ENCODE measurements at places on chromosomes 5 and 9.

- DNase-seq = no peak
Observed at GRCh38 chr5:95743232-95743631, 12.1 kb downstream of the RHOBTB3 start.

DNA sequence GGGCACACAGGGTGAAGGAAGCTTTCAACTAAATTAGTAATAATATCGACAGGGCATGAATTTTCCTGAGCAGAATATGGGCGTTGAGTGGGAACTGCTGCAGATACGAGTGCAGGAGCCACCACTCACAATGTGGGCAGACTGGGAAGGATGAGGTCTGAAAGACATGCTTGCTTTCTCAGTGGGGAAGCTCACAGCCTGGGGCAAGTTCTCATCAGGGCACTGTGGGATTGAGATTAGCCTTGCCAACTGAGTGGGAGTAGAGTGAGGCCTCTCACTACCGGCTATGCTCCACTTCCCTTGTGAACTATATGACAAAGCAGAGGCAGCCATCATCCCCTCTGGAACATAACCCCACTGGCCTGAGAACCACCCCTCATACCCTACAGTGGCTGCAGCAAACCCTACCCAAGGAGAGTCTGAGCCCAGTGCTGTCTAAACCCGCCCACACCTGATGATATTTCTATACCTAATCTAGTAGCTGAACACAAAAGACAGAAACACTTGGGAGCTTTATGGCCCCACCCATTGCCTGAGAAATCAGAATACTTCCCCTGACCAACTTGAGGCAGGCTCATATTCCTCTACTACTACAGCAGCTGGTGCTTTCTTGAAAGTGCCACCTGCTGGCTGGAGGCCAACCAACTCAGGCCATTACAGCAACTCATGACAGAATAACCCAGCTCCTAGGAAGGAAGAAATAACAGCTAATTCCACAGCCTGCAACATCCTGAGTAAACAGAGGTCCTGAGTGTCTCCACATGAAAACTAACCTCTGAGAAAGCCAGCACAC, 173.7 kb upstream of the SPEF2 start:
- DNase-seq = no peak

GRCh38 chr9:89538871-89539270, 41.0 kb upstream of the SEMA4D start:
- no peak for DNase-seq

- no peak for DNase-seq
Observed at GRCh38 chr5:127580731-127581130, 63.3 kb downstream of the PRRC1 start.

- no peak for DNase-seq
Observed at GRCh38 chr9:70390933-70391341, 23.5 kb downstream of the KLF9 start.

GRCh38 chr5:11584017-11584416, 320.2 kb downstream of the CTNND2 start:
- DNase-seq = no peak

- no peak for DNase-seq
Observed at GRCh38 chr5:171525085-171525484, 105.6 kb downstream of the FGF18 start.

GRCh38 chr5:156686796-156687195, 163.3 kb upstream of the PPP1R2B start:
- DNase-seq = no peak

- DNase-seq = no peak
Observed at GRCh38 chr9:123395276-123395688, 39.3 kb downstream of the CRB2 start.

DNA sequence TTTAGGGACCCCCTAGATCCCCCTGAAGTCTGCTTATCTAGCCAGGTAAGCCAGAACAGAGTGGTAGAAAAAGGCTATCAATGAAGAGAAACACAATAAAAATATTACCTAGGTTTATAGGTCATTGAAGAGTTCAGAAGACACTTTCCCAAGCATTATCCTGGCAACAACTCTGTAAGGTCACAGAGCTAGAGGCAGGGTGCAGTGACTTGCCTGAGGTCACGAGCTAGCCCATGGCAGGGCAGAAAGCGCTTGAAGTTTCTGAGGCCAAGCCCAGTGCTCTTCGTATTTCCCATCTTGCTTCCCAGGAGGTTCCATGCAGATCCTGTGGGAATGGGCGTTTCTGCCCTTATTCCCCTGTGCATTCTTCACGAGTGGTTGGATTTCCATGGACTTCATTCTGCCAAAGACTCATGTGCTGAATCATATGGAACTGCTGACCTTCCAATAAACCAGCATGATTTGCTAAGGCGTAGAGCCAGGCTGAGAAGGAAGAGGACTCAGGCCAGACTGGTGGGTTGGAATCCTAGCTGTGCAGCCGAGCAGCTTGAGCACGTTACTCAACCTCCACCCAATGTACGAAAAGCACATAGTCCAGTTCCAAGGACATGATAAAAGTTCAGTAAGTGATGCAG, 22.1 kb downstream of the TRMO start:
- no peak for DNase-seq

DNA sequence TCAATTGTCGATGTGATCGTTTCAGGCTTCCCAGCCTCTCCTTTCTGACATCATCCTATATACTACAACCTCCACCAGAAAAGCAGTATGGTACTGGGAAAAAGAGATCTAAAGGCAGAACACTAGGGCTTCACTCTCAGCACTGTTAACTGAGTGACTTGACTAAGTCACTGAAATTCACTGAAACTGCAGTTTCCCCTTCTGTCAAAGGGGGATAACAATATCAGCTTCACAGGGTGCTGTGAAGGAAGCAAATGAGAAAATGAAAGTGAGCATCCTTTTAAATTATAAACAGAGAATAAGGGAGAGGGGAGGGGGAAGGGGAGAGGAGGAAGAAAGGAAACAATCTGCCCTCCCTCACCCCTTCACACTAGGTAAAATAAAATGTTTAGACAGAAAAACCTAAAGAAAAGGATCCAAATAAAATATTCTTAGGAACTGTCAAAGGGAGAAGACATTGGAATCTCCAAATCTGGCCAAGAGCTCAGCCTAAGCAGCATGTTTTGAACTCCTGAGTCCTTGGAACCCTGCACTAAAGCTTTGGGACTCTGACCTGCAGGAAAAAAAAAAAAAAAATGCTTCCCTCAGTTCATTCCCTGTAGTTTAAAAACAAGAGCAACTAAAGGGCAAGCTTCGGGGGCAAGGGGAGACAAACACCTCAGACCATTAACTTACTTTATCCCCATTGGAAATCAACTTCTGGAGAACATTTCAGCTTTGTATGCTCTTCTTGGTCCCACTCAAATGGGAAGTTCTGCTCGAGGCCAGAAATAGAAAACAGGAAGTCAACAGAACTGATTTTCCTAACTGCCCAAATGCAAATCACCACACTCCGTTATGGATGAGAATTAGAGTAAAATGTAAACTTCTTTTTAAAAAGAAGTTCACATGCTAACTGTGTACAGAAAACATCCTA, 178.3 kb downstream of the DEPDC1B start:
- DNase-seq = no peak

- DNase-seq = no peak
Observed at GRCh38 chr5:9168791-9169556, 376.9 kb downstream of the SEMA5A start.

DNA sequence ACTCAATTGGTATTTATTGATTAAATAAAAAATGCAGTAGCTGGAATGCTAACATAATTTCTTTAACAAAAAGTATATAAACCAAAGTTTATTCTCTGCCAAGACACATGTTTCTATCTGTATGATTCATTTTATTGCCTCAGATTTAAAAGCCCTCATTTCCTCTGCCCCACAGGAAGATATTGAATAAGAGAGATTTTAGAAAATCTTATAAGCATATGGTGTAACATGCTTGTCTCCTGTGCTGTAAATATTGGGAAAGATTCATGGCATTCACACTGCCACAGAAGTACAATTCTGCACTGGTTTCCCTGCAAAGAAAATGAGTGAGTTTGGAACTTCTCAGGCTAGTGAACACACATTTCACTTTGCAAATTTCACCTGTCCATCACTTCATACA, 134.9 kb upstream of the FBXL7 start:
- DNase-seq = no peak

GRCh38 chr9:124964056-124964455, 23.2 kb upstream of the GOLGA1 start:
- DNase-seq = no peak

DNA sequence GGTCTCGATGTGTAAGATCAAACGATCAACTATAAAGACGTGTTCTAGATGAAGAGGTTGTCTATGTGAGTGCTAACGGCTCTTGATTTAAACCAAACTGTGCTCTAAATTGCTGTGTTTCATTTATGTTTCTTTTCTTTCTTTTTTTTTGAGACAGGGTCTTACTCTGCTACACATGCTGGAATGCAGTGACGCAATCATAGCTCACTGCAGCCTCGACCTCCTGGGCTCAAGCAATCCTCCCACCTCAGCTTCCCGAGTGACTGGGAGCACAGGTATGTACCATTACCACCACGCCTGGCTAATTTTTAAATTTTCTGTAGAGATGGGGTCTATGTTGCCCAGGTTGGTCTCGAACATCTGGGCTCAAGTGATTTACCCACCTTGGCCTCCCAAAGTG, 24.0 kb upstream of the RNF130 start:
- no peak for DNase-seq

GRCh38 chr5:1536322-1536845, 12.6 kb upstream of the LPCAT1 start:
- no peak for DNase-seq

GRCh38 chr9:7211657-7212056, 453.9 kb downstream of the KDM4C start:
- DNase-seq = no peak

DNA sequence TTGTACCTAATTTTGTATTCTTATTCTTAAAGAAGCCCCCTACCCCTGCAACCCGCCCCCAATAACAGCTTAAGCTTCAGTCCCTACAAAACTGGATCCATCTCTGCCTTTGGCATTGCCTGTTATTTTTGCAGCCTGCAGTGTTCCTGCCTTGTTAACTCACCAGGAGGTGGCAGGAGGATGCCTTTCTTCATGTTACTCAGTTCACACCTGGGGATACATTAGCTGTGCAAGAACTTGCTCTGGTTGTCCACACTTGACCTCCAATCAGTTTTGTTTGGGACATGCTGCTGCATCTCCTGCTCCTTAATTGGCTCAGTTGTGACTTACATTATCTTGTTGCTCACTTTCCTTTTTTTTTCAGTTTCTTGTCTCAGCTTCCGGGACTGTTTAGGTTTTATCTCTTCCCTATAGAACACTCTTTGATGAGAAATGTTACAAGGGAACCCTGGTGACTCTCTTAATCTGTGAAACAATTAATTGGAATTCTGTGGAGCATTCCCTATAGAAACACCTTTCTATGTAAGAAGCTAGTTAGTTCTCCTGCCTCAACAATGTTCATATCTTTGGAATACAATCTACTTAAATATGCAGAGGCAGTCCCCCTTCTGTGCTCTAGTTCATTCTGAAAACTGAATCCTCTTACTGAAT, 467.7 kb upstream of the ACO1 start:
- DNase-seq = no peak

- no peak for DNase-seq
Observed at GRCh38 chr5:167631191-167631590, 660.3 kb upstream of the WWC1 start.

GRCh38 chr5:38994324-38994927, 79.8 kb downstream of the RICTOR start:
- peak; percentile 54 for DNase-seq

- no peak for DNase-seq
Observed at GRCh38 chr9:75359638-75360037, 271.3 kb downstream of the OSTF1 start.

- DNase-seq = no peak
Observed at GRCh38 chr5:130286971-130287370, 382.7 kb downstream of the CHSY3 start.

GRCh38 chr5:137186759-137187461, 312.2 kb downstream of the SPOCK1 start:
- no peak for DNase-seq

DNA sequence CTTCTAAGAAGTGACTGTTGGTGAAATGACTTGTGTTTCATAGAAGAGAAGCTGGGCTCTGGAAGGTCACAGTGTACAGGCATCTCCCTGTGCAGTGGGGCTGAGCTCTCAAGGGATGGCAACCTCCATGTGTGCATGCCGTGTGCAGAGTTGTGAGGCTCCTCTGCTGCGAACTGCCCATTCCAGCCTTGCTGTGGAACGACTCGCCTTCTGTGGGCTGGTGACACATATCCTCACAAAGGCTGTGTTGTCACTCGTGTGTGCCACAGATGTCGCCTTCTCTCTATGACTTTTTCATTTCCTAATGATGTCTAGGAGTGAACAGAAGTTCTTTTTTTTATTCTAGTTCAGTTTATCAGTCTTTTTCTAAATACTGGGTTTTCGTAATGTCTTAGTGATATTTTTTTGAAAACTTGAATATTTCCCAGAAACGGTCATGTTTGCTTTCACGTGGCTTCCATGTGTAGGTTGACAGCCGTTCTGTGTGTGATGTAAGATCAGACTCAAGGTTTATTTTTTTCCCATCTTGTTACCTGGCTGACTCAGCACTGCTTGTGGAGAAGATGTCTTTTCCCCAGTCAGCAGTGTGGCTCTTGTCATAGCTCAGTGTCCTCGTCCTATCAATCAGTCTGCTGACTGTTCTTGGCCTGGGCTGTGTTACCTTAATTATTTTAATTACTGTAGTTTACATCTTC, 57.3 kb upstream of the CACNA1B start:
- DNase-seq = no peak

GRCh38 chr5:168892618-168893186, 313.5 kb upstream of the PANK3 start:
- DNase-seq = no peak

GRCh38 chr5:6728011-6728794, 15.0 kb downstream of the TENT4A start:
- no peak for DNase-seq

DNA sequence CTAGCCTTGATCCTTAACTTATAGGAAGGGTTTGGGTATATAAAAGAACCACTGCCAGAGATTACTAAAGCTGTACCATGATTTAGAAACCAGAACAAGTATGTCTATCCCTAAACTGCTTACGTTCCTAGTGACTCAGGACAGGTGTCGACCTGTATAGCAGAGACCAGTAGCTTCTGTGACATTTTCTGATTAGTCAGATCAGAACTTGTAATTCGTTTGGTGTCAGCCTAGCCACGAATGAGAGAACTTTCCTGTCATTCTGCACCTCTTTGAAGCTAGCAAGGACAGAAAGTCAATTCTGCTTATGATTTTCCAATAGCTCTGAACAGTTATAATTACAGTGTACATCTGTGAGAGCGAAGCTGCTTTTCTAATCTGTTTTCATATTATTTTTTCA, 39.5 kb downstream of the PRKACG start:
- no peak for DNase-seq

DNA sequence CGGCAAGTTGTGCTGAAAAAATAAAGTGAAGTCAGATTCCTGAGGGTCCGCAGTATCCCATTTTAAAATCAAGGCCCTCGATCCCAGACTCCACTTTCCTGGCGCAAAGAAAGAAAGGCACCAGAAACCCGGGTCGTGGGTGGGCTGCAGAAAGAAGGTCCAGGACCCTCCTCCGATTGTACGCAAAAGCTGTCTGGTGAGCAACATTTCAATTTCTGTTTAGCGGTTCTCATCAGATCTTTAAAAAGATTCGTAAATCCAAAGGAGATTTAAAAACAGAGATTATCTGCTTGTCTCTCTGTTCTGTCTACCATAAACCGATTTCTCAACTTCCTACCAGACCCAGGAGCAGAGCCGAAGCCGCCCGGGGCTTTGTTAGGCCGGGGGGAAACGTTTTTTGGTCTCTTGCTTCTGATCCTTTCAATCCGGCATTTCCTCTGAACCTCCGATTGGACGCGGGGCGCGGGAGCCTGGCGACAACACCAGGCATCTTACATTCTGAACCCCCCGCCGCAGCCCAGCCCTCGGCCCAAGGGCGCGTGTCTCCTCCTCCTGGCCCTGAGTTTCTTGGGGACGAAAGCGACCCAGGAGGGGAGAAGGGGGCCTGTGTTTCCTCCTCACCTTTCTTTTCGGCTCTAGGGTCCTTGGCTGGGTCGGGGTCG, 746 bp downstream of the NKX2-5 start:
- no peak for DNase-seq
